ENCODE measurements at places on chromosomes 7 and 10.

DNA sequence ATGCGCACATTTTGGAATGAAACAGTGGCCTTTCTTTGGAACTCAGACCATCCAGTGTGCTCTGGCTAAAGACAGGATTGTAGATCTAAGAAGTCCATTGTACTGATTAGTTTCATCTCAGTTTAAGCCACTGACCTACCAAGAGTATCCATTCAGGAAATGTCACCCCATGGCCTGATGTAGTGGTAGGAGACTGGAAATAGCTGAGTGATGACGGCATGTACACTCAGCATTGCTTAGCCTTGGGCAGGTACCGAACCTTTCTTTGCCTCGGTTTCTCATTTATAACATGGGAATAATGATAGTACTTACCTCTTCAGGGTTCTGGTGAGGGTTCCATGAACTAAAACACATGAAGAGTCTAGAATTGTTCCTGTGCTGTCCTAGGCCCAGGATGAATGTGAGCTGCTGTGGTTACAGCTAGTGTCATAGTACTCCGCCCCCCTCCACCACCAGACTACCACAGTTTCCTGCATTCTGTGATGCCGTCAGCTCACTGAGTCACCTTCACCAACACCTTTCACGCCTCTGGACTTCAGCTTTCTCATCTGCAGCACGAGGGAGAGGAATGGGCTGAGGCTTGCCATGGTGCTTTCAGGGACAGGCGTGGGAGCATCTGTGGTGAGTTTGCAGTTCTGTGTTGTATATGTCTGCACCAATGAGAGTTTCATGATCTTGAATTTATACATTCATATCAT is 484.0 kb upstream of the GALNT17 start:
- no peak for DNase-seq

DNA sequence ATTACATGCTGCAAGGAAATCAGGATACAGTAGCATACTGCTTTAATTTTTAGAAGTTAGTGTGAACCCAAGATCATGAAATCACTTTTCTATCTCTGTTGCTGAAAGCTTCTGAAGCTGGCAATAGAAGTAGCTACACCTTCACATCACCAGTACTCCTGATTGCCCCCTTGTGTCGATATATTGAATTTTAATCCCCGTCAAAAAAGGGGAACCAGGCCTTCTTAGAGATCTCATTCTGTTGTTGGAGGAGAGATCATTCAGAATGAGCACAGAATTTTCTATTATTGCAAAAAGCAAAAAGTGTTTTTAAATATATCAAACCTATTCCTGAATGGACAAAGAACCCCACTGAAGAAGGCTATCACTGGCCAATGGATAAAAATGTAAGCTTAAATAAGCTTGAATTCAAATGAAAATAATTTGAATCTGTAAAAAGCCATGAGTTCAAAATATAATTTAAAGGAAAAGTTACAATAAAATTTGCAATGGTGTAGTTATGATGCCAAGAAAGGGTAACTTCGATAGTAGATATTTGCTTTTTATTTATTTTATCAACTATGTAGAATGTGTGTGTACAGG is 39.7 kb upstream of the TEX47 start:
- no peak for DNase-seq

- no peak for DNase-seq
Measured at GRCh38 chr7:21542891-21543527, at the start of gene DNAH11. DNAH11 (plus strand) TSS chr7:21543039; CDS start chr7:21543246, 207 bp downstream.

DNA sequence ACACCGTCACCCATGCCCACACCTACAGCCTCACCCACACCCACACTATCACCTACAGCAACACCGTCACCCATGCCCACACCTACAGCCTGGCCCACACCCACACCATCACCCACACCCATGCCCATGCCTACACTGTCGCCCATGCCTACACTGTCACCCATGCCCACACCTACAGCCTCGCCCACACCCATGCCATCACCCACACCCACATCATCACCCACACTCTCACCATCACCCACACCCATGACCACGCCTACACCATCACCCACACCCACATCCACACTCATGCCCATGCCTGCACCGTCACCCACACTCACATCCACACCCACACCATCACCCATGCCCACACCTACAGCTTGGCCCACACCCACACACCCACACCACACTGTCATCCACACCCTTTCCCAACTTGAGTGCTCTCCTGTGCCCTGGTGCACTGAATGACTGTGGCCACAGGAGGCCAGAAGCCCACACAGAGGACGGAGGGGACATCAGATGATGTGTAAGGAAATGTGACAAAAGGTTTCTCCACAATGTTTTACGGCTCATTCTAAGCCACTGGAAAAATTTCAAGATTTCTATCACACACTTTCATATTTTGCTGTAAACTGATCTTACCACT is 153.3 kb downstream of the WDR37 start:
- DNase-seq, result no peak

DNA sequence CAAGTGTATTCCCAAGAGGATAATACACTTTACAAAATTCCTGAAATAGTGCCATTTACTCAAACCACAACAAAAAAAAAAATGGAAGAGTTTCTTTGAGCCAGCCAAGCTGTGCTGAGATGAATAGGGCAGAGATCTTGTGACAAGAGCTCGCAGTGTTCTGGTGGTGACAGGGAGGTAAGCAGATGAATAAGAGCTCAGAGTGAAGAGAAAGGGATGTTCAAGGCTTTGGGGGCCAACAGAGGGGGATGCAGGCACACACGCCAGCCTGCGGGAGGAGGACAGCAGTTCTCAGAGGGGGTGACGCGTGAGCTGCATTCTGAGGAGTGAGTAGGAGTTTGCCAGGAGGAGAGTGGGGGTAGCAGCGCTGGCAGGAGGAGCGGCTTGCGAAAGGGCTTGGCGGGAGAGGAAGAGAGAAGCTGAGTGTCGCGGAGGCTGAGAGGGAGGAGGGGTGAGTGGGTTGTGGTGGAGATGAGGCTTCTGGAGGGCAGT is 194.4 kb upstream of the IMMP2L start:
- DNase-seq, result peak; percentile 53

- no peak for DNase-seq
Measured at GRCh38 chr10:106446920-106447319, 717.6 kb downstream of the SORCS1 start.

GRCh38 chr7:79452032-79452494 is 1.4 kb downstream of the MAGI2 start:
- peak; percentile 68 for DNase-seq

DNA sequence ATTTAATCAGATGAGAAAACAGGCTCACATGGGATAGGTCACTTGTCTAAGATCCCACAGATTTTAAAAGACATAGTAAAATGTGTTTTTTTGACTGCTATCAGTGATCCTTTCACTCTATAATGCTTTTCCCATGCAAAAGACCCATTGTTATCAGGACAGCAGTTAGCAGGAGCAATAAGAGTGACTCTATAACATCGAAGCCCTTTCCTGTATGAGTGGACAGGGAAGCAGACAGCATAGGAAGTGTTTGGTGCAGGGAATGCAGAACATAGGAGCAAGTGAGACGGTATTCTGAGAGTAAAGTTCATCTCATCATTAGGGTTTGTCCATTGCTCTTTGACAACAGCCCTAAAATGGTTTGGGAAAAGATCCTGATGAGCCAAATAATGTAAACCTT is 68.5 kb downstream of the SLC25A13 start:
- no peak for DNase-seq

GRCh38 chr7:144641389-144642044 is 194.3 kb downstream of the TPK1 start:
- no peak for DNase-seq

GRCh38 chr10:103465411-103466179 is 6.9 kb upstream of the CALHM1 start:
- no peak for DNase-seq

GRCh38 chr7:141304291-141304690 is 230.4 kb downstream of the TMEM178B start:
- DNase-seq, result no peak

DNA sequence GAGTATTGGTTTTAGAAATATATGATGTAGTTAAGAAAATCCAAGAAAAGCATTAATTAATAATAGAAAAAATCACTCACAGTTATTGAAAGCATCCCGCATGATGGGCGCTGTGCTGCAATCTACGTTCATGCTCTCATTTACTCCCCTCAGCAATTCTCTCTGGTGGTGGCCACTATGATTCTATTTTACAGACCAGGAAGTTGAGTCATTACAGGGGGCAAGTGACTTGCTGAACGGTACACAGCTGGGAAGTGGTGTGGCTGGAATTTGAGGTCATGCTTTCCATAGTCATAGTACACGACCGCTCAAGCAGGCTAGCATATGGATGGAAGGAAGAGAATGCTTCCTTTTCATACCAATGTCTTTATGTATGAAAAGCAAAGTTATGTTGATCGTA is 117.4 kb downstream of the TES start:
- DNase-seq, result no peak

- no peak for DNase-seq
Measured at GRCh38 chr10:79159785-79160184, 91.0 kb downstream of the ZMIZ1 start.

DNA sequence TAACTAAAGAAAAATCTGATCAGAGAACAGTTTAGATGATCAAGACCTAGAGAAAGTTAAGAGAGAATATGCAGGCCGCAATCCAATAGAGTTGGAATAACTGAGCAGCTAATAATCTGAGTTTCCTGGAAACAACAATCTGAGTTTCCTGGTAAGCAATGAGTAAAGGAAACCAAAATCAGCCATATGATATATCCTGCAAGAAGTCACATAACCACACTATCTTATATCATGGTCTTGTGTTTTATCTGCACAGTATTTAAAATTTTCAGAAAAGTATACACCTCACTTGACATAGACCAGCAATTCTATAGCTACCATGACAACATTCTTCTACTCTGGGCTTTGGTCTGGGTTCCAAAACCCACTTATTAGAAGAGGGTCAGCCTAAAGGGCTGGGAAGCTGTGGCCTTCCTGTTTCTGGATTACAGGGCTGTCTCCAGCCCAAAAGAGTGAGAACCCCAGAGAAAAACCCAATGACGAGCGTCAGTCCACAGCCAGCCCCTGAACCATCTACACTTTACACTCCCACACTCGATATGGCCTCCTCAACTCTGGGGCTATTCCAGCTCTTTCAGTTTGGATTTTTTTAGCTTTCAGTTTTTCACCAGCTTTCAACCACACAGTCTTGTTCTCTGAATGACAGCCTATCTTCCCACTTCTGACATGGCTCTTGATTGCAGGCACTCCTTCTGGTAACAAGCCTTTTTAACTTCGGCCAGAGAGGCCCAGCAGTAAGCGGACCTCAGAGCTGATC is 110.4 kb downstream of the GLI3 start:
- DNase-seq, result no peak

GRCh38 chr7:32200646-32201045 is 130.4 kb upstream of the PDE1C start:
- no peak for DNase-seq

- DNase-seq, result no peak
Measured at GRCh38 chr10:30758338-30758737, 128.8 kb upstream of the LYZL2 start.

- no peak for DNase-seq
Measured at GRCh38 chr7:21566094-21566493, 23.3 kb downstream of the DNAH11 start.

DNA sequence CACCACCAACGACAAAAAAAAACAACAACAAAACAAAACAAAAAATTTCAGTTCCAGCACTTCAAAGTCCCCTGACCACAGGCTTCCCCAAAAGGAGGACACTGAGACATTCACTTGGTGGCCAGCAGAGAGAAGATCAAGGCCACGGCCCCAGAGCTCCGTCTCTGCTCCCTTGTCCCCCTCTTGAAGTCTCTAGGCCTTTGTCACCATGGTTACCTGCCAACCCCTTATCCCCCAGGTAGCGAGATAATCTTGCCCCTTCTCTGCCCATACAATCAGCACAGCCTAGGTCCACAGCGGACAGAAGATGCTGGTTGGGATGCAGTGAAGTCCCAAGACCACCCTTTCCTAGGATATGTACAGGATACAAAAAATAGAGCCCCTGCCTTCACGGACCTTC is 30.7 kb downstream of the AFAP1L2 start:
- DNase-seq, result no peak

GRCh38 chr10:80583685-80584084 is 46.0 kb downstream of the SH2D4B start:
- no peak for DNase-seq

DNA sequence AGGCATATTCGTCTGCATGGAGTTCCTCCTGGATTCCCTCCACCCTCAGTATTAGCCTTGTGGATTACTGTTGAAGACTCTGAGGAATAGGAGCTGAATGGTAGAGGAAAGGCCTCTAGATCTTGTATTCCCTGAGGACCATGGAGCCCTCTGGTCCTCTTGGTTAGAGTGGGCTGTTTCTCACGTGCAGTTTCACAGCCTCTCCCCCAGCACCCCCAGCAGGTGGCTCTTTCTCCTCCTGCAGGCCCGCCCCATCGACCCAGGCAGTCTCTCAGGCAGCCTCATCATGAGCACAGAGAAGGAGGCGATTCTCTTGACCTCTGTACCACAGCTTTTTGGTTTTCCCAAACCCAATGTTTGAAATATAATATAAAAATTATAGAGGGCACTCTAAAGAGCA is 102.0 kb downstream of the WNT2 start:
- DNase-seq, result no peak

GRCh38 chr10:4254101-4254994 is 469.3 kb upstream of the KLF6 start:
- no peak for DNase-seq

DNA sequence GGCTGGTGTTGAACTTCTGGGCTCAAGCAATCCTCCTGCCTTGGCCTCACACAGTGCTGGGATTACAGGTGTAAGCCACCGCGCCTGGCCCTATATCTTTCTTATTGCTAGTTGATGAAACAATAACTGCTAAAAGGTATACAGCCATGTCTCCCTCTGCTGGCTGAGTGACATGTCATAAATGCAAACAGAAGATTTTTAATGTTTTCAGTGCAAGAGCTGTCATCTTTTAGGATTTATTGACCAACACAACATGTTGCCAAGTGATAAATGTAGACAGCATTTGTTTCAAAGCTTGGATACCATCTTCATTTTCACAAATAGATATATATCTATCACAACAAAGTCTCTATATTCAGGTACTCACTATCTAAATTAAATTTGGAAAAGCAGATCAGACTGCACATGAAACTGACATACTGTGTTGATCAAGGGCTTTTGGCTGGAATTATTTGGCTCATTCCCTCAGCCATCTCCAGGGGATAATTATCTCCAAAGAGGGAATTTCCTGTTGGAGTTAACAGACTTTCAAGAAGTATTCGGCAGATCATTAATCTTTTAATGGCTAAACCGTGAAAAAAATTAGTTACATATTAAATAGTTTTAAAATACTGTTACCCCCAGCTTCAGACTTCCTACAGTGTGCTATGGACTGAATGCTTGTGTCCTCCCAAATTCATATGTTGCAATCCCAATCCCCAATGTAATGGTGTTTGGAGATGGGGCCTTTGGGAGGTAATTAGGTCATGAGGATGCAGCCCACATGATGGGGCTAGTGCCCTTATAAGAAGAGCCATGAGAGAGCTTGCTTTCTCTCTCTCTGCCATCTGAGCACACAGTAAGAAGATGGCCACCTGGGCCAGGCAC is 41.3 kb upstream of the SRPK2 start:
- DNase-seq, result no peak

- DNase-seq, result no peak
Measured at GRCh38 chr10:123943307-123943706, 51.7 kb upstream of the CPXM2 start.

All from anterior cingulate cortex (tissue), 58 donors.